Lung microvascular endothelial cell (primary cell): ENCODE measurements at places on chromosomes 6 and 20. TPM values are rescaled to one million over a fixed set of nuclear protein-coding genes. Genes with fewer than 3 reads are reported as not detected.
A peak's percentile ranks its signal among the peaks of the same experiment; 100 is the strongest.

GRCh38 chr6:5333658-5334057 lies 72.3 kb downstream of the FARS2 start:
- peak; percentile 51 for DNase-seq

GRCh38 chr20:34070859-34071258 lies 41.2 kb downstream of the EIF2S2 start:
- DNase-seq = no peak

DNA sequence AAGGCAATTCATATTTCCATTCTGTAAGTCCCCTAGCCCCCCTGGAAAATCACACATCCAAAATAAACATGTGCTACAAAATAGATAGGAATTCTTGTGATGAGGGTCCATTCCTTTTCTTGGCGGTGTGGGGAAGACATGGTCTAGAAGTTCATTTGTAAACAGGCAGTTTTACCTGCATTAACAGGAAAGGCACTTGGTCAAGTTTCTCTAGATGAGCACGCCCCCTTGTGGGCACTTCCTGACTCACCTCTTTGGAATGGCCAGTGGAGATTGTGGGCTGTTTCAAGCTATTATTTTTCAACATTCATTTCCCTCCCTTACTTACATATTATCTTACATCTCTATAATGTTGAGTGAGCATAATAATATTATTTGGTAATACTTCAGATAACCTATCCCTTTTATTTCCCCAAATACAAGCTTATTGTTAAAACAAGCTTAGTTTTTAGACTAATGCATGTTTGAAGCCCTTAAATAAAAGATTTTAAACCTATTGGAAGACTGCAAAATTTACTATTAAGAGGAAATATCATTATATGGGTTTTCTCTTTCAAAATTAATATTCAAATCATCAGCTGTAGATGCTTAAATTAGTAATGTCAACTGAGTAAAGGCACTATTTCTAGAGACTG lies 92.1 kb downstream of the TASP1 start:
- peak; percentile 83 for DNase-seq

GRCh38 chr6:105384004-105384403 lies 18.9 kb downstream of the PREP start:
- no peak for DNase-seq

Gene CCND3
- total RNA-seq = 37.9 and 39.7 TPM in 2 replicates

Gene CDC5L
- total RNA-seq = 12.4 and 16.3 TPM in 2 replicates

Gene DBNDD2
- 5.0 and 5.2 TPM in 2 replicates for total RNA-seq

DNA sequence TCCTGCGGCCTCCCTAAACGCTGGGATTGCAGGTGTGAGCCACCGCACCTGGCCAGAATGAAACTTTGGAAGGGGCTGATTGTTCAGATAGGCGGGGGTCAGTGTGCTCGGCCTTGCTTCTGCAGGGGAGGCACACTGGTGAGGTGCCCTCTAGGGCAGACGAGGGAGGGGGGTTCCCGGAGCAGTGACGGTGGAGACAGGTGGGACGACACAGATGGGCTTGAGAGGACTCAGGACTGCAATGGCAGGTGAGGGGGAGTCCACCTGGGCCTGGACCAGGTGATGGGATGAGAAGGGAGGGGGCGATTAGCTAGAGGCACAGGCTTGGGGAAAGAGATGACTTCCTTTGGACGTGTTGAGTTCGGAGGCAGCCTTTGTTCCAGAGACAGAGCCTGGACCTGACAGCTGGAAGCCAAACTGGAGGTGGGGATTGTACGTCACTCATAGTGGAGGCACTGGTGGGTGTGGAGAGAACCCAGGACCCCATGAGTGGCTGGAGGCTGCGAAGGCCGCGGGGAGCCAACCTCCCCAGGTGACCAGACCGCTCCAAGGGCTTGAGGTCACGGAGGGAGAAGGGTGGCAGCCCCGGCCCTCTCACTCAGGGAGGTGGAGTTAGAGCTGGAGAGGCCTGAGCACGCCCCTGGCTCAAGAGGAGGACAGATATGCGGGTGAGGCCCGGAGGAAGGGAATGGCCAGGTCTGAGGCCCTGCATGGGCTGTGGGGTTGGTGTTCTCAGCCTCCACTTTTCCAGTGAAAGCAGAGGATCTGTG lies 10.5 kb upstream of the MAP1LC3A start:
- DNase-seq = no peak

Gene SLX4IP
- total RNA-seq = 1.7 and 2.6 TPM in 2 replicates

DNA sequence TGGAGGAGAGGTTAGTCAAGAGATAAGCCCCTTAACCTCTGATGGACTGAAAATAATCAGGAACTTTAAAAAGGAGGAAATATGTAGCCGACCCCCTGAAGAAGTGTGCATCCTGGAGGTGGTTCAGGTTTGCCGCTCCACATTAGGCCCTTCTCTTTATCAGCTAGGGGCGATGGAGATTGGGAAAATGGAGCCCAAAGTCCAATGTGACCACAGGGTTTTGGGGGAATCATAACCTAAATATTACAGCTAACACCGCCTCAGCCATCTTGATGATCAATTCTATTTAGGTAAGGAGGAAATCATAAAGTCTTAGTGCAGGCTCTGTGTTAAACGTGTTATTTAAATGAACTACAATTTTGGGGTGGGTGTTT lies 1.2 kb downstream of the OGFRL1 start:
- DNase-seq = no peak

- DNase-seq = no peak
These were observed 19.5 kb upstream of the HLA-DQA1 start for GRCh38 chr6:32617751-32618150.

Gene TFAP2D
- not detected in 2 replicates for total RNA-seq
